Spinal cord (tissue), 10 donors: ENCODE measurements at places on chromosomes 1 and 21. TPM values are rescaled to one million over a fixed set of nuclear protein-coding genes. Genes with fewer than 3 reads are reported as not detected.

PPFIA4 gene
- 51.0 TPM for polyA plus RNA-seq

F11R gene
- polyA plus RNA-seq = 13.0 TPM

STXBP3 gene
- 54.1 TPM for polyA plus RNA-seq

NBPF4 gene
- 0.15 TPM for polyA plus RNA-seq

DMRTA2 gene
- polyA plus RNA-seq = not detected
